H54 (cell line): ENCODE measurements at places on chromosomes 3 and 15.
A peak's percentile ranks its signal among the peaks of the same experiment; 100 is the strongest.

DNA sequence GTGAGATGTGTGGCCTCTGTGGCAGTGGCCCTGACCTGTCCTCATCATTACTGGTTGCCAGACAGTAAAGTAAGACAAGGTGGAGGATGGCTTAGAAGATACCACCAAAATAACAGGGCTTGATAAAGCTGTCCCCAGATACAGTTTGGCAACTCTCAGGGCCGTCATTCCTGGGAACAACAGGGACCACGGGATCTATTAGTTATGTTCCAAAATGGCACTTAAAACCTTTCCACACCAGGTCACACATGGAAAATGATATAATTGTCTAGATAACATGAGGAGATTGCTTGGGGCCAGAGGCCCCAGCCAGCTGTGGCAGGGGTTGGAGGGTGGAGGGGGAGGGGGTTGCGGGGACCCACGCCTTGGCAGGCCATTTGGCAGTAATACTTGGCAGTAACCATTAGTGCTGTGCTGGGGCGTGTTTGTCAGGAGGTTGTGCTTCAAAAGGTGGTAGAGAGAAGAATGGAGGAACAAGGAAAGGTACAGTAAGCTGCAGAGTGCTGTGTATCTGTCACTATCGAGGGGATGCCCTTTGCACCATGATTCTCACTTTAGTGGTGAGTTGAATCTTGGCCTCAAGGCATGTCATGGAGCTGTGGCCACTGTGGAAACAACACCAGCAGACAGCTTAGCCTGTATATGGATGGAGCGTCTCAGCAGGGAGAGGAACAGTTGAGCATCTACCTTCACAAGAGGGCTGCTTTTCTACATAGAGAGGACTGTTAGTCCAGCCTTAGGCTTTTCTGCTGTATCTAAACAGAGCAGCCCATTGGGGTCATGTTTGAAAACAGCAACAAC is 14.0 kb downstream of the PLCL2 start:
- DNase-seq: no peak

- no peak for DNase-seq
These were observed 180.5 kb downstream of the TAFA4 start for GRCh38 chr3:68751888-68752287.

DNA sequence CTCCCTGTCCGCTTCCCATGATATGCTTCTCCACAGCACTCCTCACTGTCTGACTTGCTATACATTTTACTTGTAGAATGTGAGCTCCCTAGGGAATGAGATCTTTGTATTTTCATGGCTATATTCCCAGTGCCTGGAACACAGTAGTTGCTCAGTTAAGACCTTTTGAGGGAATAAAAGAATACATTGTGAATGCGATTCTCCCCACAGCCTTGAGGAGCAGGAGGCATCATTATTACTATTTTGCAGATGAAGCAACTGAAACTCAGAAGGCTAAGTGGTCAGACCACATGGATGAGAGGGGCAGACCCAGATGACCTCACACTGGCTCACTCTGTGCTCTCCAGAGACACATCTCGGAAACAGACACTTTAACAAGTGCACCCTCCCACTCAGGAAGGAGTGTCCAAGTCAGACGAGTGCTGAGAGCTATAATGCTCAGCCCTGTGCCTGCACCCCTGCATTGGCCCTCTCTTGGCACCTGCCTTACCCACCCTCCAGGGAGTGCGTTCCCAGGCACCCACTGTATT is 46.8 kb downstream of the SST start:
- DNase-seq: no peak

DNA sequence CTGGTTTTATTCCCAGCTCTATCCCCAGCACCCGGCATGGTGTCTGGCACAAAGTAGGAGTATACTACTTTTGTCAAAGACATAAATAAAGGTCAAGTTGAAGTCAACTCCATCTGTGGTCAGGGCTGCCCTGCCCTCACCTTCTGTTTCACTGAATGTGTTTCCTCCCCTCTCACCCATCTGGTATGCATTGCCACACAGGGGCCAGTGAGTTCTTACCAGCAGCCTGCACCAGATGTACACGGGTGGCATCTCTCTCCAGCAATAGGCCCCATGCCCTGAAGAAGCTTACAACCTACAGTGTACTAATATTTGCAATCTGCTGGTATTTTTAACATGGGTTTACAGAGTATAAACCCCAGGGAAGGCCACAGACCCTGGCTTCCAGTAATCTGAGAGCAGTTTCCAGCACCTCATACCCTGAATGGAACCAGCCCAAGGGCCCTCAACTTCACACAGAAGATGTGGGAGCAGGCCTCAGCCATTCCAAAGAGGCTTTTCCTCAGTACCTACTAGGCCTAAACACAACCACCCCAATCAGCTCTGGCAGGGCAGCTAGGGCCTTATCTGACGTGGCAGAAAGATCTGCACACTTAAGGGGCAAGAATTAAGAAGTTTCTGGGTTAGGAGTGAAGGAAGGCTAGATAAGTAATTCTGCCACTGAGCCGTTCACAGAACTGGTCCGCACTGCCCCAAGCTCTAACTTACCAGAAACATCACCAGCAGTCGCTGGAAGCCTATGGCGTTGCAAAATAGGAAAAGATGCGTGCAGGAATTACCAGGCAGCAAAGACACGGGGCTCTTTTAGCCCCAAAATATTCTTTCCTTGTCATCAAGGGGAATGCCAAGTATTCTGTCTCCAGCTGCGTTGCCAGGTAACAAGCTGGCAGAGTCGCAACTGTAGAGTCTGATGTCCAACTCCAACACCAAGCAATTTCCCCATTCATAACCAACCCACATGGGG is 2.1 kb downstream of the IDH2 start:
- DNase-seq: peak; percentile 74

GRCh38 chr15:87985451-87985850 is 271.1 kb downstream of the NTRK3 start:
- no peak for DNase-seq

GRCh38 chr15:29107291-29107890 is 162.2 kb downstream of the NSMCE3 start:
- DNase-seq: no peak

DNA sequence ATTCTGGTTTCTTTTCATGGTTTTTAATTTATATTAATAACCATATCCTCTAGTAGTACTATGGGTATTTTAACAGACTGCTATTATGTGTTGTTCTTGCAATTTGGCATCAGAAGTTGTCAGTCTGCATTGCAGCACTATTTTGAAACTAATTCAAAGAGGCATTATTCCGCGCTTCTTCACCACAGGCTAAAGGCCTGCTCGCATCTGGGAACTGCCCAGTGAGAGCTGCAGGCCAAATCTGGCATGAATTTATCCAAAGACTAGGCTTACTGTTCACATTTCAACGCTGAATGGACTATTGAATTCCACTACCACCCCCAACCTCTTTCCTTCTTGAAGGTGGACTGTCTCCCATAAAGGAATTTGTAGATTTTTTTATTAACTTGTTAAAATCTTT is 310.4 kb upstream of the NR2F2 start:
- no peak for DNase-seq

GRCh38 chr15:82398785-82399184 is 30.8 kb upstream of the GOLGA6L9 start:
- DNase-seq: no peak

DNA sequence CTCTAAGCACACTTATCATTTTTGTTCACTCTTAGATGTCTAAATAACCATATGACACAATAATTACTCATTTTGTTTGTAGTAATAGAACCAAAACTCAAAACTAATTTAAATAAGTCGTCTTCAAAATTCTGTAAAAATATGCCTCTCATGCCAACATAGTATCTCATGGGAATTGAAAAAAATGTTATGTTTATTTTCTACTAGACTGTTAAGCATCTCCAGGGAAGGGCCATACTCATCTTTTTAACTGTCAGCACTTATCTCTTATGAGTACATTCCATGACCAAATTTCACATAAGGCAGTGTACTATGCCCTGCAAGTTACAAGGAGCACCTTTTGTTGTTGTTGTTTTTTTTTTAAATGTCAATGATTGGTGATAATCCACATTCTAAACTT is 18.3 kb upstream of the USF3 start:
- DNase-seq: no peak

- DNase-seq: no peak
These were observed 74.5 kb upstream of the ZPLD1 start for GRCh38 chr3:102360183-102360860.

DNA sequence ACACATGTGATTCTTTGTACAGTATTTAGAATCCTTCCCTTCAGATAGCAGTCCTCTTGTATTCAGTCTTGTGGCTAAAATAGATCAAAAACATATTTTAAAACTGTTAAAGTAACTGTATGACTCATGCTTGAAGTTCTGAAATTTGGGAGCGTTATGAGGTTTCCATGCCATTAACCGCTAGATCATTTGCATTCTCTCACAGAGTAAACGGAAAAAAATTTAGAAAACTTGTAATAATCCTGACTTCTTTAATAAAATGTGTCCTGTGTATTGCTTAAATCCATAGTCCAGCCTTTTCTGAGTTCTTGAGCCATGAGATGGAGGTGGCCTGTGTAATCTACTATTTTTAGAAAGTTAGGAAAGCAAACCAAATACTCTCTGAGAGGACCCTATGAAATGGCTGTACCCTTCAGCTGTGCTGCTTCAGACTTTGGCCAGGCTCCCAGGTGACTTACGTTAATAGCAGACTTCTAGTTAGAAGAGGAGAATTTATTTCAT is 33.8 kb downstream of the MBNL1 start:
- no peak for DNase-seq

GRCh38 chr3:63474828-63475518 is 177.5 kb upstream of the SNTN start:
- DNase-seq: no peak

DNA sequence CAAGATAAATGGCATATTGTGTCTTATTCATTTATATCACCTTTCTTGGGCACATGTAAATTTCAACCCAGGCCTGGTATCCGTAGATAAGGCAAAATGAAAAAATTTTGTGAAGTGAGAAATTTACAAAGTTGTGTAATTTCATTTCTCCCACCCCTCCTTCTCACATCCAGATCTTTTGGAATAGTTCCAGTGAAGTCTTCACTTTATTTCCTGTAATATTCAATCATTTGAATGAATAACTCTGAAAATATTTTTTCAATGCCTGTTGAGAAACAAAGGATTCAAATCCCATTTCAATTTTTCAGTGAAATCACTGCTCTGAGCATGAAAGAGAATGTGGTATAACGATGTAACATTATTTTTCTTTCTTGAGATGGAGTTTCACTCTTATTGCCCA is 53.4 kb downstream of the BTLA start:
- no peak for DNase-seq

DNA sequence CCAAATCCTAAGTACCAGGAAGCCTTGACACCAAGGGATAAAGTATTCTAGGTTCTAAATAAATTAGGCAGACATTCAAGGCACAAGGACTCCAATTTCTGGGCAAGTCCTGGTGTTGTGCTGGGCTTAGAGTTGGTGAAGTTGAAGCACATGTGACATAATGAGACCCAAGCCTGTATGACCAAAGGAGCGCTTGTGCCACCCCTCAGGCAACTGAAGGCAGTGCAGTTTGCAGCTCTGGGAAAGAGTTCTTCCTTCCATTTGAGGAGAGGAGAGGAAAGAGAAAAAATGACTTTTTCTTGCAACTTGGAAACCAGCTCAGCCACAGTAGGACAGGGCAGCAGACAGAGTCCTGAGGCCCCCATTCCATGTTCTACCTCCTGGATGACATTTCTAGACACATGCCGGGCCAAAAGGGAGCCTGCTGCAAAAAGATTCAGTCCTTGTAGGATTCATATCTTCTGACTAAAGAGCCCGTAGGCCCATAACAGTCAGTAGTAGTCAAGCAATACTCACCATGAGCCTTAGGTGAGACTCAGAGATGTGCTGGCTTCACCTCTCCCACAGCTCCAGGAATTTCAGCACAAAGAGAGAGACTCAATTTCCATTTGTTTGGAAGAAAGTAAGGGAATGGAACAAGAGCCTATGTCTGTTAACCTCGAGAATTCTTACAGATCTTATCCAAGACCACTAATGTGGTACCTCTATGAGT is 588.8 kb upstream of the BCHE start:
- DNase-seq: no peak

DNA sequence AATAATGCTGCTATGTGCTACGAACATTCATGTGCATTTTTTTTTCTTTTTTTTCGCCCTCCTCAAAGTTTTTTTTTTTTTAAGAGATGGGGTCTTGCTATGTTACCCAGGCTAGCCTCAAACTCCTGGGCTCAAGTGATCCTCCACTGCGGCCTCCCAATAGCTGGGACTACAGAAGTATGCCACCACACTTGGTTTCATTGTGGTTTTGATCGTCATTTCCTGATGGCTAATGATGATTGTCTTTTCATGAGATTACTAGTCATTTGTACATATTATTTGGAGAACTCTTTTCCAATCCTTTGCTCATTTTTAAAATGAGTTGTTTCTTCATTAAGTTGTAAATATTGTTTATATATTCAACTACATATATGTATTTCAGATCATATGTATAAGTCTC is 48.8 kb downstream of the FBXO22 start:
- no peak for DNase-seq

DNA sequence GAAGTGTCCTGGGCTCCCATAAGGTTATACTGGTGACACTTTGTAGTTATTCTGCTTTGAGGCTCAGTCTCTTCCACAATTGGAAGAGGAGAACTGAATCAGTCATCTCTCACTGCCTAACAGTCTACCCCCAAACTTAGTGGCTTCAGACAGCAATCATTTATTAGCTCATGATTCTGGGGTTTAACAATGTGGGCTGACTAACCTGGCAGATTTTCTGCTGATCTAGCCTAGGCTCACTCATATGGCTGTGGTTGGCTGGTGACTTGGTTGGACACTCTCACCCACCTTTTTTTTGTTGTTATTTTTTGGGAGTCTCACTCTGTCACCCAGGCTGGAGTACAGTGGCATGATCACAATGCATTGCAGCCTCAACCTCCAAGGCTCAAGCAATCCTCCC is 7.1 kb downstream of the GPD1L start:
- DNase-seq: no peak

DNA sequence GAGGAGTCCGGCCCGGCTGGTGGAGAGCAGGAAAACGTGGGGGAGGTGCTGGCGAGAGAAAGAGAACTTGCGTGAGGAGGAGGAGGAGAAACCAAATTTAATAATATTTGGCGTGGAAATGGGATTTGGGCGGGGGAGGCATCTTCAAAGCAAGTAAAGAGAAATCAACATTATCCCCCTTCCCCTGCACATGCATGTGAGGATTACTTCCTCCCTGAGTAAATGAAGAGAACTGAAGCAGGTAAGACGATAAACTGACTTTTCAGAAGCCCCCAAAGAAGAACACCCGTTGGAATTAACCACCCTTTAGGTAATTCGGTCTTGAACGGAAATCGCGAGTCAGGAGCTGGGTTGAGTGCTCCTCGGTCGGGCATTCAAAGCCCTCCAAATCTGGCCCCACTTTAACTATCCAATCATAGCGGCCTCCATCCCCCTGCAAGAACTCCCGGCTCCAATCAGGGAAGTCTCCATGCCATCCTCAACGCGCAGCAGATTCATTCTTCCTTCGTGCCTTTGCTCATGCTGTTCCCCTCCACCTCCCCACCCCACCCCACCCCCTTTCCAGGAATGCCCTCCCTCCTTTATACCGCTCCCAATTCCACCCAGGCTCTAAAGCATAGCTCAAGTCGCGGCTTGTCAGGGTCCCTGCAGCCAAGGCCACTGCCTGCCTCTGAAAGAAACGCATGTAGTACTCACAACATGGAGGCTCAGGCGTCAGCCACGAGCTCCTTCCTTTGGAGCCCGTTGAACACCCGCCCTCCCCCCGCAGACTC is 545 bp upstream of the RFX7 start:
- DNase-seq: no peak

GRCh38 chr3:61858054-61858453 is 296.7 kb downstream of the PTPRG start:
- no peak for DNase-seq
